ENCODE measurements at places on chromosomes 7 and 10. TPM values are rescaled to one million over a fixed set of nuclear protein-coding genes. Genes with fewer than 3 reads are reported as not detected.

The CH25H gene
- 0.22 TPM for total RNA-seq

GRCh38 chr10:15169555-15170401, 1.3 kb upstream of the NMT2 start:
- H3K27me3 ChIP-seq = no peaks in the 10 kb centered on the region
- DNase-seq = peak; percentile 65
- peak overlapping the region; percentile 53 for H3K27ac ChIP-seq
- peaks cover 24% of the 10 kb centered on the region for H3K4me1 ChIP-seq
- H3K36me3 ChIP-seq = no peaks in the 10 kb centered on the region

DNA sequence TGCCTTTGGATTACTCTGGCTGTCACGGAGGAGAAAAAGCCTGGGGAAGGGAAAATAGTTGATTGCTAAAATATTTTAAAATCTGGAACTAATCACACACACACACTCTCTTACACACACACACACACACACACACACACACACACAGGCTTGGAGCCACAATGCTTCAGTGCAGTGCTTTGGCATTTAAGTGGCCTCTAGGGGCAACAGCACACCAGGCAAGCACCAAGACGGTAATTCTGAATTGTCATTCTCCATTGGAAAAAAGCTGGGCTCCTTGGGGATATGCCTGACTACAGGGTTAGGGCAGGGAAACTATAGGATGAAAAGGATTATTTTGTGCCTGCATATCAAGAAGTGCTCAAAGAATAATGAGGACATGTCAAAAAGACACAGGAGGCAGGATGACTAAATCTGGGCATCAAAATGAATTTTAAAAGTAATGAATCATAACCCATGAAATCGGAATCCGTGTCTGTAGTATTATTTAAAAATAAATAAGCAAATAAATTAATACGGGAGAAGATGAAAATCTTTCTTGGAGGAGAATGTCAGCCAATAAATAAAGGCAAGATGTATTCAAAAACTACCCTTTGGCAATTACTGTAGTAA, 30.4 kb upstream of the DDC start:
- no peaks in the 10 kb centered on the region for H3K27me3 ChIP-seq
- H3K36me3 ChIP-seq = no peaks in the 10 kb centered on the region

- no peak overlapping the region for H3K27ac ChIP-seq
- no peak for DNase-seq
- no peak overlapping the region for H3K4me3 ChIP-seq
- H3K4me1 ChIP-seq = peaks cover 8% of the 10 kb centered on the region
- peaks cover 10% of the 10 kb centered on the region for H3K36me3 ChIP-seq
Measured at GRCh38 chr7:22860784-22861482, 38.3 kb upstream of the TOMM7 start.

- peaks cover 8% of the 10 kb centered on the region for H3K4me1 ChIP-seq
- no peak overlapping the region for H3K4me3 ChIP-seq
- DNase-seq = peak; percentile 11
Measured at GRCh38 chr7:38628630-38629385, 2.4 kb downstream of the AMPH start.

GRCh38 chr7:128365432-128365831, 3.9 kb upstream of the PRRT4 start:
- no peaks in the 10 kb centered on the region for H3K36me3 ChIP-seq
- H3K4me3 ChIP-seq = no peak overlapping the region
- H3K4me1 ChIP-seq = peaks cover 14% of the 10 kb centered on the region
- H3K27me3 ChIP-seq = peaks cover 43% of the 10 kb centered on the region
- DNase-seq = no peak
- no peak overlapping the region for H3K27ac ChIP-seq

The SUN3 gene
- total RNA-seq = not detected

DNA sequence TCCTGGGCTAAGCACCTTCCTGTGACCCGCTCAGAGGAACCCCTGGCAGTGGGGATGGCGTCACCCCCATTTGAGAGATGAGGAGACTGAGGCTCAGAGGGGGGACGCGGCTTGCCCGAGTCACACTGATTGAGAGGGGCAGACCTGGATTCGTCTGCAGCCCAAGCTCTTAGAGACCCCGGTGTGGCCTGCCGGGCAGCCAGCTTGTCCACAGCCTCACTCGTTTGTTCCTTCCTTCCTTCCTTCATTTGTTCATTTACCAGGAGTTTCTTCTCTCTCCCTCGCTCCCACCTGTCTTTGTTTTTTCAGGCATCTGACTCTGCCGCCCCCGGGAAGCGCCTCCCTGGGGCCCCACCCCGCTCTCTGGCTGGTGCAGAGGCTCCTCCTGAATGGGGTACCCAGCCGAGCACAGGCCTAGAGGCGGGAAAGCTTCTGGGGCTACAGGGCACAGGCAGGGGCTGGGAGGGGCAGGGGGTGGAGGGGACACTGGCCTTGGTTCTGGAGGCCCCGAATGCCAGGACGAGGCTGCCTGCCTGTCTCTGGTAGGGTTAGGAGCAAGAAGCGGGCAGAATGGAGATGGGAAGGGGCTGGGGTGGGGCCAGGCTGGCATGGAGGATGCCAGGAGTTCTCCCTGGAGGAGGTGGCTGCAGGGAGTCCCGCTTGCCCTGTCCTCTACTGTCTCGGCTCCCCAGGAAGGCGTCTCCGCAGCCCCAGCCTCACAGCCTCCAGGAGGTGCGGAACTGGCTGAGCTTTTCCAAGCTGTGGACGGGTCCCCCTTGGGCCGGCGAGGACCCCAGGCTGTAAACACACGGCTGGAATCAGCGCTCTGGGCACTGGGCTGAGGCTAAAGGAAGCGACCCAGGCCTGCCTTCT, 91.6 kb downstream of the UNCX start:
- no peak overlapping the region for H3K27ac ChIP-seq
- H3K4me1 ChIP-seq = peaks cover 34% of the 10 kb centered on the region
- DNase-seq = no peak
- peaks cover 36% of the 10 kb centered on the region for H3K27me3 ChIP-seq
- no peak overlapping the region for H3K4me3 ChIP-seq

DNA sequence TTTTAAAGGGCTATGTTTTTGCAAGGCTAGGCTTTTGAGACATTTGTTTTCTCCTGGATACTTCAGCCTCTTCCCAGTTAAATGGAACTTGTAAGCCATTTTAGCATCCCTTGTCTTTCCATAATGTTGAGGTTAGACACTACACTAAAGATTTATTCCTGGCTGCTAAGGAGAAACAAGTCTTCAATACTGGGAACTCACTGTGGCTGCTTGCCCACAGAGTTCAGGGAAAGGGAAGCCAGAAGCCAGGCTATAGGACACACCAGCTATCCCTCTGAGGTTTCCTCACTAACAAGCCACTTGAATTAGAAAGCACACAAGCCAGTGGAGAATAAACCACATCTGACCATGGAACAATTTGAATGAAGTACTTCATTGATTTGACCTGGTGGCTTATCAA, 421.7 kb upstream of the CHRM2 start:
- no peak overlapping the region for H3K27ac ChIP-seq
- DNase-seq = no peak
- H3K4me3 ChIP-seq = no peak overlapping the region
- no peaks in the 10 kb centered on the region for H3K36me3 ChIP-seq
- no peaks in the 10 kb centered on the region for H3K4me1 ChIP-seq

- H3K4me3 ChIP-seq = no peak overlapping the region
- H3K36me3 ChIP-seq = no peaks in the 10 kb centered on the region
Measured at GRCh38 chr7:47218378-47219176, 363.3 kb downstream of the TNS3 start.

The PTN gene
- total RNA-seq = 73.8 TPM

Measured in muscle of leg (tissue), 16 donors.